Activated T-cell treated with anti-CD3 and anti-CD28 coated beads for 48 hours (primary cell): ENCODE measurements at places on chromosomes 6 and 20.

- no peak for DNase-seq
These were observed 183.6 kb upstream of the FLRT3 start for GRCh38 chr20:14521016-14521415.

- DNase-seq: no peak
These were observed 133.9 kb downstream of the UTRN start for GRCh38 chr6:144418959-144419545.

DNA sequence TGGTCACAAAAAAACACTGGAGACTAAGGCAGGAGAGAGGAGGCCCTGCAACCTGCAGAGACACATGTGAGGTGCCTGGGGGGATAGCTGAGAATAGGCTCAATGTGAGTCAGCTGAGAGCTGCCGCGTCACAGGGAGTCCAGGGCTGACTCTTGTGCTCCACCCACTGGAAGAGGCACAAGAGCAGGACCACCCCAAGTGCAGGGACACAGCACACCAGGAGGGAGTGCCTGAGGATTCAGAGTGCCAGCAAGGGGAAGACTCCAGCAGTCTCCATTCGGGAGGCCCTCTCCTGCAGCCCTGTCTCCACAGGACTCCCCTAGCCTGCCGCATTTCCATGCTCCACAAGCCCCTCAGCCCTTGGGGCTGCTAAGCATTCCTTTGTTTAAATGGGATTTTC lies 105.5 kb downstream of the HUS1B start:
- DNase-seq: peak; percentile 49

- no peak for DNase-seq
These were observed 52.5 kb downstream of the SSR1 start for GRCh38 chr6:7260291-7261031.

DNA sequence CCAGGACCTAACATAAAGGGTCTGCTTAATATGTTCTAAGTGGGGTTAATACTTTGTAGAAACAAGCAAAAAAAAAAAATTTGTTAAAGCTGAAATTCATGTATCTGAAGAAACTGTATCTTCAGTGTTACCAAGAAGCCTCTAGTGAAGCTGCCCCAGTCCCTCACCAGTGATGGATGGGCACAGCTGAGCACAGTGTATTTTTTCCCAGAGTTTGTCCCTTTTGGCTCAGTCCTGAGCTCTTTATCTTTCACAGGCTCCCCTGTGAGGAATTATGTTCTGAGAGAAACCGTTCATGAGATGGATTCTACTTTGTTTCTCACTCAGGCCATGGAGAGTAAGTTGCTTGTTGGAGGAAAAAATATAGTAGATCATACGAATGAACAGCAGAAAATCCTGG lies 38.4 kb downstream of the KIF3B start:
- no peak for DNase-seq

DNA sequence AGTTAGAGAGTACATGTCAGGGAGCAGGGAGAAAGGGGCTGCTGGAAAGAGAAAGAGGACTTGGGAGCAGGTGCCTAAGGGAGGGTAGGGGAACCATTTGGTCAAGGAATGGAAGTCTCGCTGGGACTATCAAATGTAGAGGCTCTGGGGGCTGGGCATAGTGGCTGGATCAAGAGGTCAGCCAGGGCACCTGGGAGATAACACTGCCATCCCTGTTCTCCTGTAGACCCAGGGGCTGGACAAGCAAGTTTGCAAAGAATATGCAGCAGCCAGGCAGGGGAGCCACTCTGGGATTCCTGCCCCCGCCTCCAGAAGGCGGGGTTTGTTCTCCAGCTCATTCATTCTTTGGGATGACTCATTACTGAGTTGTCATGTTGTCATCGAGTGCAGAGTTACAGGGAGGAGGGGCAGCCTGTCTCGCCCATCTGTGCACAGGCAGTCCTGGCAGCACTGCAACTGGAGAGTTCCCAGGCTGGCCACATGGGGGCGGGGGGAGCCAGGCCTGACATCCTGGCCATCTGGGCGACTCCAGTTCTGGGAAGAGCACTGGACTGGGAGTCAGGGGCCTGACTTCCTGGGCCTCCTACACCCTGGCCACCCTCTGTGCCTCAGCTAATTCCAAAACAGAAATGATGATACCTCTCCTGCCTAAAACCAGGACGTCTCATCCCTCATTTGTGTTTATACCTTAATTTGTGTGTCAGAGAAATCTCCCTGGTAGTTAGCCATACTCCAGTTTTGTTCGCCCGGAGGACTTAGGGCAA lies 28.2 kb upstream of the ZFAND3 start:
- peak; percentile 86 for DNase-seq

- DNase-seq: no peak
These were observed 242.2 kb downstream of the NRN1 start for GRCh38 chr6:5764401-5764955.

GRCh38 chr20:45462711-45463509 lies 6.6 kb upstream of the WFDC2 start:
- DNase-seq: no peak
